ENCODE measurements at places on chromosomes 2 and 18.

GRCh38 chr2:28915939-28916338, 21.5 kb downstream of the WDR43 start:
- no peak for DNase-seq

DNA sequence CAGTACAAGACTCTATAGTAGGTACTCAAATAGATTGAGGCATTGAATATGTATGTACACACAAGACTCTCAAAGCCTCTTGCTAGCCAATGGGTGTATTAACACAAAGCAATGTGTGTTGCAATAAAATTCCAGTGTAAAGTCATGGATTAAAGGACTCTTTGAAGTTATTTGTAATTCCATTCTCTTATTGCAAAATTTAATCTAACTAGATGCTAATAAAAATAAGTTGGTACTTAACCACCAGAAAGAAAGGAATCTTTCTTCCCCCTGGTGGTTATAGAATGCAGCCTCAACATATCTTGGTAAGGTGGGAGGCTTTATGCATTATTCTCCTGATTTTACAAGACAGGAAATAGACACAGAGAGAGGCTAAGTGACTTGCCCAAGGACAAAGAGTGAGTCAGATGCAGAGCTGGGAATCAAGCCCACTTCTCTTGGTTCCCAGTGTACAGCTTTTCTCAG, 18.0 kb downstream of the LRP1B start:
- no peak for DNase-seq

DNA sequence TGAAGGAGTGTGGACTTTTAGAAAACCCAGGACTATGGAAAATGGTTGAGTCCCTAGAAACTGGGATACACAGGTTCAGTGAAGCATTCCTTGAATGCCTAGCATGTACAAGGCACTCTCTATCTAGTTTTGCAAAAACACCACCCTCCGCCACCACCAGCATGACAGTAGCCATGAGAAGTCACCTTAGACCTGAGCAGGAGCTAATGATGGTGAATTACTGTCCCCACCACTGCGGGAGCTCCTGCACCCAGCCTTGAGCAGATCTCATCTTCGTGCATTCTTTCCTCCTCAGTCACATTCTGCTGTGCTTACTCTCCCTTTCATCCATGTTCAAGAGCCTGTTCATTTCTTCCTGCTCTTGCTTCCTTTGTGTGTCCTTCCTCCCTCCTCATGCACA, 86.2 kb upstream of the ZNF516 start:
- no peak for DNase-seq

DNA sequence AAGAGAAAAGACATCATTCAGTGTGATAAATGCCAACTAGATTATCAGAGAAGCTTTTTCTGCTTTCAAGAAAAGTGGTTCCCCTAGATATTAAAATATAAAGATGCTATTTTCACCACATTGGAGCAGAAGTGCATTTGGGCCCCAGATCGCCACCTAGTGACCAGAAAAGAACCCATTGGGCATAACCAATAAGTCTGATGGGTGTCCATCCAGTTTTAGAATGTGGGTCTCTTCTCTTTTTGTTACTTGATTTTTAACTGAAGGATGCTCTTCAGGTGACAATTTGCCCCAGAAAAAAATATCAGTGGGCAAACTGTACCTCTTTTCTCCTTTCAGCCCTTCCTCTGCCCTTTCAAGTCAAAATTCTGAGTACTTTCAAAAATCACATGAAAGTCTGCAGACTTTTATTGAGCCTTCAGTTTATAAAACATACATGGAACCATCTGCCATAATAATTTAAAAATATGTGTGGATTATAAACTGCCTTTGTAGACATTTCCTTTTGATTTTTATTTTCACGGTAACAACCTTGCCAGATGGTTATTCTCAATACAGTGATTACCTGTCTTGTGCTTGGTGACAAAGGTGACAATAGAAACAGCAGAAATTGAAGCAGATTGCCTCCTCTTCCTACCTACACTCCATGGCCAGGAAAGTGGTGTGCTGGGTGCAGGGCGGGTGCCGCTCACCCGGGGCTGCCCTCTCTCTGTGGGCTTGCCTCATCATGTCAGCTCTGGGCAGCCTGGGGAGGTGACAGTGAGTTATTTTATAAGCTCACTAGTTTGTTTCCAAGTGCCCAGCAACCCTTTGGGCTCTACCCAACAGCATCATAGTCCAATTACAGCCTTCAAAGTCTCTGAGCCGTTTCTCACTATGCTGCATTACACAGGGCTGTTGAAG, 124.5 kb downstream of the DCDC2C start:
- DNase-seq = no peak
